ENCODE measurements at places on chromosomes 13 and 19. TPM values are rescaled to one million over a fixed set of nuclear protein-coding genes. Genes with fewer than 3 reads are reported as not detected.

The C19orf12 gene
- total RNA-seq: 22.4 TPM

The TMEM86B gene
- 2.0 TPM for total RNA-seq

The ACP5 gene
- 60.2 TPM for total RNA-seq

The ACTL9 gene
- total RNA-seq: not detected

The BCKDHA gene
- total RNA-seq: 28.7 TPM

The CCL25 gene
- total RNA-seq: not detected

The PROSER3 gene
- 9.2 TPM for total RNA-seq

The TRIP10 gene
- total RNA-seq: 64.4 TPM

The CGB8 gene
- total RNA-seq: not detected

The ZNF563 gene
- 6.5 TPM for total RNA-seq

The NCCRP1 gene
- total RNA-seq: 1.1 TPM

The SCAMP4 gene
- total RNA-seq: 73.9 TPM

Measured in transverse colon (tissue), 4 donors.